ENCODE measurements at places on chromosomes 1 and 21.
A peak's percentile ranks its signal among the peaks of the same experiment; 100 is the strongest.

- no peak for DNase-seq
Observed at GRCh38 chr1:66266350-66266749, 267.6 kb upstream of the SGIP1 start.

GRCh38 chr1:119740896-119741780 lies 27.6 kb downstream of the HMGCS2 start:
- no peak for DNase-seq

DNA sequence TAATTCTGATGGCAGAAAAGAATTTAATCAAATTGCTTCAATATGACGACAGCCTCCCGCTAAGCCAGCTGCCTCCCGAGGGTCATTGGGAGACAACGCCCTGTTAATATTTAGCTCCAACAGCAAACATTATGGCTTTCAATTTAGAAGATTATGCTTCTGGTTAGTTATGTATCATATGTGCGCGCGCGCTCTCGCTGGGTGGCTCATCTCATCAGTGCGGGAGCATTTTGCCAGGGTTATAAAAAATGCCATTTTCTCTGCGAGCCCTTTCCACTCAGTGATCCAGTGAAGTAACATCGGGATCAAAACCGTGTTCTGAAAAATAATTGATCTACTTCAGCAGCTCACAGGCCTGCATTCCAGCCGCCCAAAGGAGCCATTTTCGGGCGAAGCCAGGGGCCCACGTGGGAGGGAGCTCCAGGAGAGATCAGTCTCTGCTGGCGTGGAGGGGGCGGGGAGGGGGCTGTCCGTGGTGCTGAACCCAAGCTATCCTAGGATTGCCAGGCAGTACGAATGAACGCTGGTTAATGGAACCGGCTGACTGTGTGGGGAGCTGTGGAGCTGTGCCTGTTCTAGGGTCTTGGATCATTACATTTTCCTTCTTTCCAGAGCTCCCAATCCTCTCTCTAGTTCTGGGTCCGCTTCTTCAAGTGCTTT lies 219.1 kb upstream of the ZC3H12A start:
- DNase-seq, result peak; percentile 2

DNA sequence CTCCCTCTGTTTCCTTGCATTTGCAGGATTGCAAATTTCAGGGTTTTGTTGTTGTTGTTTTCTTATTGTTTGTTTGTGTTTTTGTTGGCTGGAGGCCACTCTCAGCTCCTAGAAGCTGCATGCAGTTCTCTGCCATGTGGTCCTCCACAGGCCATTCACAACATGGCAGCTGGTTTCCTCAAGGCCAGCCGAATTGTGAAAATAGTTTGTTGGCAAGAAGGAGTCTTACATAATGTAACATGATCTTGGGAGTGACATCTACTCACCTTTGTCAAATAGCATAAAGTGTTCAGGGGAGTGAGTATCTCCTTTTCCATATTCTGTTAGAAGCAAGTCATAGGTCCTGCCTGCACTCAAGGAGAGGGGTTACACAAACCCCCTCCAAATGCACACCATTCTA lies 10.6 kb upstream of the UAP1 start:
- no peak for DNase-seq

- no peak for DNase-seq
Observed at GRCh38 chr1:53378932-53379661, 51.2 kb upstream of the LRP8 start.

DNA sequence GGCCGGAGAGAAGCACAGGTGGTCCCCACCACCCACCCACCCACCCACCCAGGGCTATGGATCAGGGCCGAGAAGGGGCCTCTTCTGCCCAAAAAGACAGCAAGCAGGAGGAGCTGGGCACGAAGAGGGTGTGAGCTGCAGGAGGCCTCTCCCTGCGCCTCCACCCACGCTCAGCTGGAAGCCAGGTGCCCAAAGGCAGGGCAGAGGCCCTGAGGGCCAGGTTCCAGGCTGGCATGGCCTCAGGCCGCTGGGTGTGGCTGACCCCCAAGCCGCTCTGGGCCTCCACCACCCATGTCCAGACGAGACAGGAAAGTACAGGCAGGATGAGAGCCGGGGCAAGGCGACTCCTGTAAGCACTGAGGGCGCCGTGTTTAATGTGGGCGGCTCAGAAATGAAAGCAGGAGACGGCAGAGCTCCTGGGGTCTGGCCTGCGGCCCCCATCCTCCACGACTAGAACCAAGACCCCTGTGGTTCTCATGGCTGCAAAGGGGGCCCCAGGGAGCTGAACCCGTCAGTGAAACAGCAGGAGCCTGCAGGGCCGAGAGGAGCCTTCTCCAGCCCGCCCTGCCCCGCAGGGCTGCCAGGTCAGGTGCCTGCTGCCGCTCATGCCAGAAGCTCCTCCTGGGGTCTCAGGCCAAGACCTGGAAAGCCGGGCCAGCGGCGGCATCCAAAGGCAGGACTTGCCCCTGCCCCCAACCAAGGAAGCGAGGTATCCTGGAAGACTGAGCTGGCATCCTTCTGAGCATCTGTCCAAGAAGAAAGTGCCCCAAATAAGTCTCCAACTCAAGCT lies 56.0 kb downstream of the MEGF6 start:
- no peak for DNase-seq

DNA sequence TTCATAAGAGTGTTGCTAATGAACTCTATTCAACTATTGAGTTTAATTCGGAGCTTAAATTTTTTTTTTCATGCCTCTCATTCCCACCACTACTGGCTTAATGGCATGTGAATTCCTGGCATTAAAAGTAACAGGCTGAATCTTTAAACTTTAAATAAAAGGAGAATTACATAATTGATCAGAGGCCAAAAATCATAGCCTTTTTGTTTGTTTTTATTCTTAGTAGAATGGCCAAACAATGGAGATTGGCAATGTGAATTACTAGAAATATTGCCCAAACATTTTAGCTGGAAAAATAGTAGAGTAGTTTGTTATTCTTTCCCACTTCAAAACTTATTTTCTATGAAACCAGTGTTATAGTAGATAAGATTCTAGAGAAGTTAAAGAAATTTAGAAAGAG lies 25.1 kb upstream of the PDC start:
- DNase-seq, result no peak

GRCh38 chr1:118169016-118169415 lies 16.0 kb downstream of the SPAG17 start:
- DNase-seq, result no peak

DNA sequence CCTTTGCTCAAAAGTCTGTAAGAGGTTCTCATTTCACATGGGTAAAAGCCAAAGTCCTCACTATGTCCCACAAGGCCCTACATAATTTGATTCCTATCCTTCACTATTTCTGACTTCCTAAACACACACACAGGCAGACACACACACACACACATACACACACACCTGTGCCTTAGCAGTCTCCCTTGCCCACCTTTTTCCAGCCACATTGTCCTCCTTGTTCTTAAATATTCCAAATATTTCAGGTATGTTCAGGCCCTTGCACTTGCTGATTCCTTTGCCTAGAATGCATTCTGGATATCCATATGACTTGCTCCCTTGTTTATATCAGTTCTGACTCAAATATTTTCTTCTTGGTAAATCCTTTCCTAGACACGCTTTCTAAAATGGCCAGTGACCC lies 54.6 kb downstream of the NTNG1 start:
- no peak for DNase-seq

GRCh38 chr1:54989473-54989872 lies 9.0 kb downstream of the TMEM61 start:
- DNase-seq, result no peak

- no peak for DNase-seq
Observed at GRCh38 chr1:229221106-229222019, 49.5 kb upstream of the RAB4A start.

DNA sequence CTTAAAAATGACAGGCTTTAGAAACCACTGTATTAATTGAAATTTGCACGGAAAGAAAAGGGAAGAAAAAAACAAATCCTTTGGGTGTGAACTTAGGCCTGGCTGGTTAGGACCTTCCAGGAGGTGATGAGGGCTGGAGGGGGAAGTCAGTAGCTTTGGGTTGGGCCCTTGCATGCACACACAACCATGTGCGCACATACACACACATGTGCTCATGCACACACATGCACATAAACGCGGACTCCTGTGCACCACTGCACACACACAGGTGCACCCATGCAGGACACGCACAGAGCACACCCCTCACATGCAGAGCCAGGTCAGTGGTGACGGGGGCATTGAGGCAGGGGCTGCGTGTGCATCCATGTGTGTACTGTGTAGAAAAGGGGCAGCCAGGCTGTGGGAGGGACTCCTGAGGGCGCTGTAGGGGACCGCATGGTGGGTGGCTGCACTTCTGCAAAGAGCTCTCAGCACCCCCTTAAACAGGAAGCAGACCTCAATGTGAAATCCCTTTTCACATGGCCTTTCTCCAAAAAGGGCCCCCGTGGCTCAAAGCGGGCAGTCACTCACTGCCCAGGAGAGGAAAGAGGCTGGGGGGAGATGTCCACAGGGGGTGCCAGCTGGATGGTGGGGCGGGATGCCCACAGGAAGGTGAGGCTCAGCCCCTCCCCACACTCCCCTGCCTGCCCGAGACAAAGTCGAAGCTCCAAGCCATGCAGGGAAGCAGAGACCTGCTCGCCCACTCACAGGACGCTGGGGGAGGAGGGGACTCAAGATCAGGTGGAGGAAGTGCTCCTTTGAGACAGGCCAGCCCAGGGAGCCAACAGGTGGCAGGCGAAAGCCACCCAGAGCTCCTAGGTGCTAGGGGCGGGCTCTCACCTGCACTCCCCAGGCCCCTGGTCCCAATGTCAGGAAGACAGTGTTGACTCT lies 95.2 kb downstream of the ITPKB start:
- DNase-seq, result no peak

GRCh38 chr1:94954263-94955220 lies 27.6 kb upstream of the CNN3 start:
- DNase-seq, result no peak

- no peak for DNase-seq
Observed at GRCh38 chr1:53288002-53288789, 39.7 kb downstream of the LRP8 start.

- peak; percentile 61 for DNase-seq
Observed at GRCh38 chr1:153355445-153356071, 2.1 kb upstream of the S100A9 start.

GRCh38 chr1:211653293-211653692 lies 22.1 kb downstream of the NEK2 start:
- DNase-seq, result no peak

DNA sequence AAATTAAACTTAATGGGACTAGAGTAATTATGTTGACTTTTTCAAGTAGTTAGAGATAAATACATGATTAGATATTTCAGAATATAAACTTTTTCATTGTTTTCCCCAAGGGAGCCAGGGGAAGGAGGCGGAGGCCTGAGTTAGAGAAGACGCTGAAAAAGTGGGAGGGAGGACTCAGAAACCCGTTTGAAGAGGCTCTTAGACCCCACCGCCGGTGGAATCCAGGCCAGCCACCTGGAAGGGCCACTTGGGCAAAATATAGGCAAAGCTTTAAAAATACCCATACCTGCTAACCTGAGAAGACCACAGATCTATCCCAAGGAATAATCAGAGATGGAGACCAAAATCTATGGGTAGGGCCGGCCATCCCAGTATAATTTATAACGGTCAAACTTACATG lies 242.6 kb downstream of the PTPRU start:
- no peak for DNase-seq

- DNase-seq, result no peak
Observed at GRCh38 chr1:20366463-20367115, 75.9 kb downstream of the VWA5B1 start.

DNA sequence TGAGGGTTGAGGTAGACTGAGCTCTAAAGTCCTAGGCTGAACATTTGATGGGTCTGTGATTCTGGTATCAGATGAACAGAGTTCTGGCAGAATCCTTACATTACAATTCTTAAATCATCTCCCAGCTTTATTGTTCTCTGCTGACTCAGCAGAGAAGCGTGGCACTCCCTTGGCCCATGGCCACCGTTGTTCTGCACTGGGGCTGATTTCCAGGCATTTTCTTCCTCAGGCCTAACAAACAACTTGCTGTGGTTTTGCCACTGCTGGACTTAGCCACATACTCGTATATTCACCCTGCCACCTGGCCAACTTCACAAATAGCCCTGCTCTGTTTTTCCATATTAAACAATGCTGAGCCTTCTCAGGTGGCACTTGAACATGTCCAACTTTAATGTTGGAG lies 223.2 kb downstream of the TNR start:
- no peak for DNase-seq

DNA sequence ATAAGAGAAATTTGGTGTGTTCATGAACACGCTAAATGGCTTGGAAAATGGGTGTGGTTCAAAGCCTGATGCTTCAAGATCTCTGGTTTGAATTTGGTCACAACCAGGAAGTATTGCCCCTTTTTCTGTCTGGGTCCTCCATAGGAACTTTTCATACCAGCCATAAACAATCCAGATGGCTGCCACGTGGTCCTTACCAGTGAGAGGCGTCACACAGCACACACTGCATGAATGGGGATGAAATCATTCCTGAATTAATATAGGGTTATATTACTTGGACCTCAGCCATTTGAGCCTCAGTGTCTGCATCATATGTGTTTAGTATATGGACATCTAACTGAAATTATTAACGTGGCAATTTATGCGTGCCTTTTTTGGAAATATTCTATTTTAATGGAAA lies 64.0 kb downstream of the PRRX1 start:
- no peak for DNase-seq

DNA sequence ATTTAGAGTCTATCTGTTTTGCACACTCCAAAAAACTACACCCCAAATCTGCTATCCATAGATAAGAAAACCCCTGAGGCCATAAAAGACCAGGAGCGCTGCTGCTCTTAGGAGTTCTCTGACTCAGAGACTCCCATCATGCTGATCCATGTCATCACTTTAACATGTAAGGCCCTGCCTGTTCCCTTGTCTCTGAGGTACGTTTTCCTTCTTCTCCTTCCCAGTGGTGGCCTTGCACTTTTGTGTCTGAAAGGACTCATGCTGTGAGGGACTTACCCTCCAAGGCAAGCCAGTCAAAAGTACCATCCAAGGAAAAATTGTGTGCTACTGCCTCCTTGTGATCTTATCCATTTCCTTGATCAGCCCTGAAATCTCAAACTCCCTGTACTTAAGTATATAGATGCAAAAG lies 427.4 kb upstream of the NCAM2 start:
- DNase-seq, result no peak

DNA sequence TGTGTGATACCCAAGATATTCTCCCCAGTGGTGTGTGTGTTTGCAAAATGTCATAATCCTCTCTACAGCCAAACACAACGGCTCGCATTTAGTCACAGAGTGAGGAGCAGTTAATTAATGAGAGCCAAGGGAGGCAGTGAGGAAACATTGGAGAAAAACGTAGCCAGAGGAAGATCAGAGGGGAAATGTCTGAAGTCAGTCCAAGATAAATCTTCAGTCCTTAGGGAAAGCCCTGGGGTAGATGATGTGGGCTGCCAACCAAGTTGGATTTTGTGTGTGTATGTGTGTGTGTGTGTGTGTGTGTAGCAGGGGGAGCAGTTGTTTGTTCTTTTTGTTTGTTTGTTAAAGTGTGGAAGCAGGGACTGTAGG lies 201.0 kb upstream of the PTBP2 start:
- DNase-seq, result no peak
